ENCODE measurements at places on chromosomes 3 and 15.

DNA sequence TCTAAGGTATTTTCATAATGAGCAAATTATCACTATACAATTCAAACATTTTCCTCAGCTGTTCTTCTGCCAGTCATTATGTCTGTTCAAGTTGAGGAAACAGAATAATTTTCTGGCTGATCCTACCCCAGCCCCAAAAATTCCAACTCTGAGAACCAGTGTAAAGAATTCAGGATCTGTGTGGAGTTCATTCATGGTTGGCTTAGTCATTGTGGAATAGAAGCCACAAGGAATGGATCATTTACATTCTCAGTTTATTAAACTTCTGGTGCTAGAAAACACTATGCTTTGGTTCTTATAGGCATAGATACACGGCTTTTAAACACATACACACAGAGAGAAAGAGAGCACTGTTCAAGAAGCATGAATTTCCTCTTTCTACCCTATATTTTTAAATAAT, 134.6 kb downstream of the CMSS1 start:
- no peak for DNase-seq

DNA sequence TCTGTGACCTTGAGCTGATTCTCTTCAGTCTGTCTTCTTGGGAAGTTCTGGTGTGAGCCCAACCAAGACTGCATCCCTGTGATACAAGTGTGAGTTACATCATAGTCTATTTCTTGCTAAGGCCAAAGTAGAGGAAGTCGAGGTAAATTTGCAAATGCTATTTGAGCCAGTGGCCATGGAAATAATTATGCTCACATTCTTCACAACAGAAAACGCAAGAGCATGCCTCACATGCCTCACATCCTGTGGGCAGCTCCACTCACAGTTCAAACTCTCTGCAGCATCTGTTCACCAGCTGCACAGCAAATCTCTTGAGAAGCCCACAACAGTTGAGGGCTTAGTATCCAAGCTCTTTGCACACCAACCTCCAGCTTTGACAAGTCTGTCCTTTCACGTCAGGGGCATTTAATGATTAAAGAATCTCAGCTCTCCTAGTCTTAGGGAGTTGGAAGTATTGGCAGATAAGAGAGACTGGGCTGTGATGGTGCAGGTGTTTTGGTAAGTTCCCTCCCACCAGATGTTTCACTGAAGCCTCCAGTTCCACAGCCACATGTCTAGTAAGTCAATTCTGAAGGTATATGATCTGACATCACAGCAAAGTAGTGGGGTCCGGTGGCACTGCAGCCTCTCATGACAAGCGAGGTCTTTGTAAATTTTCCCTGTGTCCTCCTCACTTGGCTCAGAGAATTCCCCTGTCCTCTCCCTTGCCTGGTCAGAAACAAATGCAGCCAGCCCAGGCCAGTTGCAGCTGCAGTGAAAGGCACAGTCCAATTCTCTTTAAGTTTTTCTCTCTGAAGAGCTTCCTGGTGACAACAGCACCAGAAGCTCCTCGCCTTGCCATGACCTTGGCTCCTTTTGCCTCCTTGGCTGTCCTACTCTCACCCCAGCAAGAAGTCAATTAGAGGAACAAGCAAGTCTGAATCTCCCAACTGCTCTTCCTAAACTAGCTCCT, 166.1 kb downstream of the SSR3 start:
- DNase-seq, result no peak

GRCh38 chr15:23003736-23004135, 23.6 kb upstream of the CYFIP1 start:
- DNase-seq, result no peak

- DNase-seq, result no peak
These were observed 178.8 kb downstream of the KLHL25 start for GRCh38 chr15:85615930-85616329.

DNA sequence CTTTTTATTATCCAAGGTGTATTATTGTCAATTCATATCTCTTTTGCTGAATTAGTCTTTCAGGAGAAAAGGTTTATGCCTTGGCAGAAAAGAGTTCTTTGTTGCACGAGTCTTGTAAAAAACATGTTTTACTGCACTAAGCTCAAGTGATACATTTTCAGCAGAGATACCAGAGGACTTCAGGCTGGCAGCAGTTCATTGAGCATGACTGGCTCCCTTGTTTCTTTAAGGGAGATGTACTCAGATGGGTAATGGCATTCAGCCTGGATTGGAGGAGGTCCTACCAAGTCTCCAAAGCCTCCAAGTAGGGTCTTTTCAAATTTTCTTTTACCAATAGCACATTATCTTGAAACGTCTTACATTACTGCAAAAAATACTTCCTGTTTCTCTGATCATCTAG, 400.1 kb downstream of the NSUN3 start:
- no peak for DNase-seq

Data from activated gamma-delta T cell treated with anti-CD3 and anti-CD28 coated beads, Interleukin-2, amount 50 U/mL, for 16 hours (primary cell).